NCI-H1105 treated with DMSO at 0.1 percent for 48 hours (cell line): ENCODE measurements at places on chromosomes 11 and 22.

- no peak for DNase-seq
Measured at GRCh38 chr11:120660024-120660565, 148.5 kb downstream of the GRIK4 start.

DNA sequence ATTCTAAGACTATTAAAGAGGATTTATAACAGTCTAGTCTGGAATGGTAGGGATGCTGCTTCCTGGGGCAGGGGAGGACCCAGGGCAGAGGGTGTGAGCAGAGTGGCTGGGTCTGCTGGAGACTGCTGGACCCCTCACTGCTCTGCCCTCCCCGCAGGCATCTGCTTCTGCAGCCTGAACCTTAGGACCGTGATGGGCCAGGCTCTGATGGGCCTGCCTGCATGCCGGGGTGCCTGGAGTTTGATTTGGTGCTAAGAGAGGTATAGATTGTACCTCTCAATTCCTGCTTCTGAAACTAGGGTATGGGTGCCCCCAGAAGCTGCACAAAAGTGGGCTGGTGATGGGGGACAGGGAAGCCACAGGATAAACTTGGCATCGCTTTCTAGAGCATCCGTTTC lies 54.9 kb downstream of the CD82 start:
- DNase-seq: no peak

GRCh38 chr22:48993655-48994054 lies 834.0 kb downstream of the BRD1 start:
- no peak for DNase-seq

GRCh38 chr11:86571273-86571948 lies 101.0 kb downstream of the ME3 start:
- DNase-seq: no peak

DNA sequence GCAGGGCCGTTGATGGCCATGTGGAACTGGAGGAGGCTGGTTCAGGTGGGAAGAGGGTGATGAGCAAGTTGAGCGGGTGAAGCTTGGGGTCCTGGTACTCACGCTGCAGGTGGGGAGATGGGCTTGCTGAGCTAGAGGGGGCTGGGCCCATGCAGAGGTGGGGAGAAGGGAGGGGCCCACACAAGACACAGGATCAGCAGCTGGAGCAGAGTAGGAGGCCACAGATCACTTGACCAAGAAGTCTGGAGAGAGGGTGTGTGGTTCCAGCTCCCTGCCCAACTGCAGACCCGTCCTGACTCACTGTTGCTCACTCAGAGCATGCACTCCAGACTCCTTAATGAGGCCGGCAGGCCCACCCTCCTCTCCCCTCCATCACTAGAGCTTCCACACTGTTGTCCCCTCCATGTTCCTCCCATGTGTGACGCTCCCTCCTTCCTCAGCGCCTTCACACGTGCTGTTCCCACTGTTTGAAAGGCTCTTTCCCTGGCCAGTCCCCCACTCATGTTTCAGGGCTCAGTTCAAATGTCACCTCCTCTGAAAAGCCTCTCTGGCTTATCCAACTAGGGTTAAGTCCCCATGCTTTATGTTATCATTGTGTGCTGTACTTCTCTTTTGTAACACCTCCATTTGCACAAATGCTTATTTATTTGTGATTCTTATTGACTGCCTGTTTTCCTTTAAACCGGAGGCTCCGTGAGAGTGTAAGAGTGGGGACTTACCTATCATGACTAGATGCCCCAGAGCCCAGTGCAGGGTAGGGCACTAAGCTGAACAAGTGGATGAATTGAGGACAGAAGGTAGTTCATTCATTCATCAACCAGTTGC lies 2.3 kb downstream of the CCDC86 start:
- no peak for DNase-seq

GRCh38 chr11:117315285-117316196 lies 515 bp downstream of the BACE1 start:
- DNase-seq: no peak

DNA sequence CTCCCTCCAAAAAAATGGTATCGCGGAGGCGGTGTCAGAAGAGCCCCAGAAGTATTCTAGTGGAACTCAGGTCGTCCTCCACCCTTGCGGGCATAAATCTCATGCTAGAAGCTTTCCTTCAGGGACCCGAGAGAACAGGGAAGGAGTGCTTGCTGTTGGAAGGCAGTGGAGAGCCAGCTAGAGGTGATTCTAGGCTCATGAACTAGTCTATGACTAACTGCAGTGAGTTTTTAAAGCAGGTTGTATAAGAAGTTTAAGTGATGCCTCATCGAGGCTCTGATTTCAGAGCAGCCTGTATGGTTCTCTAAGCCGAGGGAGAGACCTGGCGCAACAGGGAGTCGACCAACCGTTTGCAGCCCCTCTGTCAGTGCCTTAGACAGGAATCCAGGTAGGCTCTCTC lies 85.7 kb downstream of the TBC1D22A start:
- DNase-seq: no peak

DNA sequence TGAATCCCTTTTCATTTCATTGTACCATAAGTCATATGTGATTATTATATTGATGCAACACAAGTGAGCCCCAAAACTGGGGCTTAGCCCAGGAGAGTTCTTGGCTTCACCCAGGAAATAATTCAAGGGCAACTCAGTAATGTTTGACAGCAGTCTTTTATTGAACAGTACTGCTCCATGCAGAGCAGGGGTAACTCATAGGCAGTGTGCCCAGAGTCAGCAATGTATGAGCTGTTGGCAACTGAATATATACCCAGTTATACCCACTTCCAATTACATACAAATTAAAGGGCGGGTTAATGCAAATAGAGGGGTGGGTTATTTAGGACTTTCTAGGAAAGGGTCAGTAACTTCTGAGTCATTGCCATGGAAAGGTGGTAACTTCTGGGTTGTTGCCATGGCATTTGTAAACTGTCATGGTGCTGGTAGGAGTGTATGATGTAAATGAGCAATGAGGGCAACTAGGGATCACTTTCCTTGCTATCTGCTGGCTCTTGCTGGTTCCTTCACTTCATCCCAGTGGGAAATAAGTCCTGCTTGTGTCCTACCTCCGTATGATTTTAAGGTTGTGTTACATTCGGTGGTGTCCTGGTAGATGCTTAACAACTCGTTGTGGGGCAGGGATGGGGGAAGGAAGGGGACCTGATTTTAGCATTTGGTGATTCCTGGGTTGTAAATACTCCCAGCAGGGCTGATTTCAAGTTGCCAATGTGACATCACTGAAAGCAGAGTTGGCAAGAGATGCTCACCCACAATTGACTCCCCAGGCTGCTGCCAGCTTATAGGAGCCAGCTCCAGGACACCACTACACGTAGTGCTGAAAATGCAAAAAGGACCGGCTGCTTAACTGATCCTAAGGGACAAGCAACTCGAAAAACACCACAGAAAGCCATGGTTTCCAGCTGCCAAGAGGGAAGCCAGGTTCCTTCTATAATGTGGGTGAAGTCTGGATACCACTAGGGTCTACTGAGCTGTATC lies 70.1 kb downstream of the SYT9 start:
- DNase-seq: no peak

GRCh38 chr22:35458547-35459422 lies 58.8 kb downstream of the MCM5 start:
- DNase-seq: no peak

GRCh38 chr11:12329169-12329568 lies 48.2 kb upstream of the PARVA start:
- no peak for DNase-seq

GRCh38 chr11:130449996-130450769 lies 1.7 kb downstream of the ADAMTS15 start:
- no peak for DNase-seq

- DNase-seq: no peak
Measured at GRCh38 chr11:94501522-94501921, 7.7 kb downstream of the ANKRD49 start.

DNA sequence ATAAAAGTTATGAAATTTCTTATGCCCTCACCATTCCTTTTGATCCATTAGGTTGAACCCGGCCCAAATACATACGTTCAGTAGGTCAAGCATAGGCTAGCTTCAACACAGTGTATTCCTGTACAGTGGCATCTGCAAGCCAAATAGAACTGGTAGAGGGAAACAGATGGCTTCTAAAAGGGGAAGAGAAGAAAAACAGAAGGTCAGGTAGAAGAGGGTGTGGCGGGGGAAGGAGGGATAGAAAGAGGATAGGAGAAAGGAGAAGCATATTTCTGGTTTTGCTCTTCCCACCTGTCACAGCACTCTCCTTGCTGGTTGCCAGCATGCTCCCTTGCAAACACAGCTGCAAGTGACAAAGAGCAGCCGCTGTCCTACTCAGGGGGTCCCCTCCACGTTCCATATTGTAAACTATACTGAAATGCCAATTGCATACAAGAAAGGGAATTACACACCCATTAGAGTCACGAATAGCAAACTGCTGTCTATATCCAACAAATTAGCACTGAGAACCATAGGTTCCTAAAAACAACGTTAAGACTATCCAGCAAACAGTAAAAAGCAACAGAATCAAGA lies 71.8 kb downstream of the PHF21A start:
- DNase-seq: no peak
